ENCODE measurements at places on chromosomes 12 and 14. TPM values are rescaled to one million over a fixed set of nuclear protein-coding genes. Genes with fewer than 3 reads are reported as not detected.

The CEP290 gene
- total RNA-seq, result 13.3 TPM

The VWF gene
- total RNA-seq, result 0.02 TPM

The USP44 gene
- 11.1 TPM for total RNA-seq

The TMEM63C gene
- total RNA-seq, result 0.50 TPM

The HSPB8 gene
- not detected for total RNA-seq

The GSC gene
- total RNA-seq, result not detected

The AMN gene
- total RNA-seq, result 0.35 TPM

The GAS2L3 gene
- 3.8 TPM for total RNA-seq

The RERGL gene
- not detected for total RNA-seq

The HVCN1 gene
- total RNA-seq, result 11.7 TPM

GRCh38 chr12:119660076-119660475 is 7.9 kb upstream of the PRKAB1 start:
- no peak overlapping the region for H3K27ac ChIP-seq
- DNase-seq, result no peak
- peaks cover 4% of the 10 kb centered on the region for H3K27me3 ChIP-seq
- H3K36me3 ChIP-seq, result no peaks in the 10 kb centered on the region

DNA sequence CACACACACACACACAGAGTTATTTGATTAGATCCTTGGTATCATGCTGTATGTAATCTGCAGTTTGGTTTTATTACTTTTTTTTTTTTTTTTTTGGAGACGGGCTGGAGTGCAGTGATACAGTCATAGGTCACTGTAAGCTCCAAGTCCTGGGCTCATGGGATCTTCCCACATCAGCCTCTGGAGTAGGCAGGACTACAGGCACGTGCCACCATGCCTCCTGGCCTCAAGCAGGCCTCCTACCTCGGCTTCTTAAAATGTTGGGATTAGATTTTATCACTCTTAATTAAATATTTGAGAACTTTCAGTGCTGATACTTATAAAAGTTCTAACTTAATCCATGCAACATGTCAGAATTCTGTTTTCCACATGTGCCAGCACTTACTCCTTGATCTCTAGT is 31.3 kb upstream of the PSEN1 start:
- H3K36me3 ChIP-seq, result peaks cover 55% of the 10 kb centered on the region
- no peaks in the 10 kb centered on the region for H3K27me3 ChIP-seq
- no peak overlapping the region for H3K27ac ChIP-seq
- H3K4me1 ChIP-seq, result peaks cover 2% of the 10 kb centered on the region
- no peak overlapping the region for H3K4me3 ChIP-seq
- DNase-seq, result no peak

DNA sequence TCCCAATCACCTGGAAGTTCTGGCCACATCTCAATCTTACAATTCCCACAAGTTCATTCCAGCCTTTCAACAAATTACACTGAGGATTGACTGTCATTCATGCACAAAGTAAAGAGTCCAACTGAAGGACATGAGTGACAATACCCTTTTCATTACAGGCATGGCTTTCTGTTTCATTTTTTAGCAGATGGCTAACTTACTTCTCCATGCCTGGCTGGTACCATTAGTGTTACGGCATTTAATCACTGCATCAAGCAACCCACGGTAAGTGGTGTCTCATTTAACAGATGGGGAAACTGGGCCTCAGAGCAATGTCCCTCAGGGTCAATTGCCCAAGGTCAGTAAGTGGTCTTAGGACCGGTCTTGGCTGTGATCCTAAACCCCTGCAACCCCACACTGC is 114.4 kb downstream of the PRICKLE1 start:
- no peak overlapping the region for H3K27ac ChIP-seq
- H3K36me3 ChIP-seq, result no peaks in the 10 kb centered on the region
- peaks cover 1% of the 10 kb centered on the region for H3K4me1 ChIP-seq
- DNase-seq, result no peak
- peaks cover 52% of the 10 kb centered on the region for H3K27me3 ChIP-seq
- H3K4me3 ChIP-seq, result no peak overlapping the region

DNA sequence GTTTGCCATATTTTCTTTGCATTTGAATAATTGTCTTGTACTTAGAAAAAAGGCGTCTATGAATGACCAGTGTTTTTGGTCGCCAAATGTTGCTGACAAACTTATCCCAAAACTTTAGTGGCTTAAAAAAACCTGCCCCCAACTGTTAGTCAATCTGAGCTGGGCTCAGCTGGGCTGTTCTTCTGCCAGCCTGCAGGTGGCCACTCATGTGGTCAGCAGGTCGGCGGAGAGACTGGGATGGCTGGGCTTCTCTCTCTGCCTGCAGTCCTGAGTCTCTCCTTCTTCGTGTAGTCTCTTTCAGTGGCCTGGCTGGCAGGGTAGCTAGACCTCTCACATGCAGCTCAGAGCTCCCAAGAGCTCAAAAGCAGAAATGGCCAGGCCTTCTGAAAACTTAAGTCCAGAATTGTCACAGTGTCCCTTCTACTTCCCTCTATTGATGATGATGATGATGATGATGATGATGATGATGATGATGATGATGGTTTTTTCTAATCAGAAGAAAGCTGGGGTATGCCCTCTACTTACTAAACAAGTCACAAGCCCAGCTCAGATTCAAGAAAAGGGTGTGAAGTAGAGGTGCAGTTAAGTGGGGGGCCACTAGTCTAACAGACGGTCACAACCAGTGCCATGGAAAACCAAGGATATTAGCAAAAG is 87.9 kb downstream of the PTPN11 start:
- peaks cover 62% of the 10 kb centered on the region for H3K36me3 ChIP-seq
- no peak overlapping the region for H3K4me3 ChIP-seq
- no peak for DNase-seq
- H3K4me1 ChIP-seq, result no peaks in the 10 kb centered on the region
- no peak overlapping the region for H3K27ac ChIP-seq
- no peaks in the 10 kb centered on the region for H3K27me3 ChIP-seq

DNA sequence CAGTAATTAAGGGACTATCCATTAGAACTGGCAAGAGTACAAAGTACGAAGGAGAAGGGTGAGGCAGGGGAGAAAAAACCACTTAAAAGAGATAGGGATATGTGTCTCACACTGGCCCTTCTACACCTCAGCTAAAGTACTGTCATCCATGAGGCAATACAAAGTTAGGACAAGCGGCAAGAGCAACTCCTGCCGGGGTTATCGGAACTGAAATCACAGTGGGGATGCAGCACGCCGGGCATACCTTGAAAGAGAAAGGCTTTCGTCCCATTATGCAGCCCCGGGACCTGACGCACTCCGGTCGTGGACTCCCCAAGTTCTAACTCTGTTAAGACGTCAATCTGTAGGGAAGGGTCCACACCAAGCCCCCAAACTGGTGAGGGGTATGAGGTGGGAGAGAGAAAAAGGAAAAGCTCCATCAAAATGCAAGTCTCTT is 1.1 kb downstream of the NELL2 start:
- H3K27ac ChIP-seq, result peak overlapping the region; percentile 75
- H3K27me3 ChIP-seq, result peaks cover 21% of the 10 kb centered on the region
- H3K4me1 ChIP-seq, result peaks cover 43% of the 10 kb centered on the region

DNA sequence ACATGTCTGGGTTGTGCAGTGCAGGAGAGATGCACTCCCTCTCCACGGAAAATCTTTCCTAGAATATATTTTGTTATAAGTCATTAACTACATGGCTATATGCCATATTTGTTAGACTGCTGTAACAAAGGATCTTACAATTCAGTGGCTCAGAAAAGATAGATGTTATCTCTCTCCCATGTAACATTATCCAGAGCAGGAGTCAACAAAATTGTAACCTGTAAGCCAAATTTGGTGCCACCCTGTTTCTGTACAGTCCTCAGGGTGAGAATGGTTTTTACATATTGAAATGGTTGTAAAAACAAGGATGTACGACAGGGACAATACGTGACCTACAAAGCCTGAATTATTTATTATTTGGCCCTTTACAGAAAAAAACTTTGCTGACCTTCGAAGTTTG is 155.5 kb downstream of the KIF21A start:
- DNase-seq, result no peak
- no peak overlapping the region for H3K4me3 ChIP-seq
- H3K4me1 ChIP-seq, result peaks cover 3% of the 10 kb centered on the region
- H3K27ac ChIP-seq, result no peak overlapping the region

- no peak overlapping the region for H3K27ac ChIP-seq
- no peaks in the 10 kb centered on the region for H3K4me1 ChIP-seq
- no peaks in the 10 kb centered on the region for H3K36me3 ChIP-seq
- peaks cover 20% of the 10 kb centered on the region for H3K27me3 ChIP-seq
- H3K4me3 ChIP-seq, result no peak overlapping the region
Observed at GRCh38 chr12:101982307-101982706, 79.5 kb downstream of the WASHC3 start.

DNA sequence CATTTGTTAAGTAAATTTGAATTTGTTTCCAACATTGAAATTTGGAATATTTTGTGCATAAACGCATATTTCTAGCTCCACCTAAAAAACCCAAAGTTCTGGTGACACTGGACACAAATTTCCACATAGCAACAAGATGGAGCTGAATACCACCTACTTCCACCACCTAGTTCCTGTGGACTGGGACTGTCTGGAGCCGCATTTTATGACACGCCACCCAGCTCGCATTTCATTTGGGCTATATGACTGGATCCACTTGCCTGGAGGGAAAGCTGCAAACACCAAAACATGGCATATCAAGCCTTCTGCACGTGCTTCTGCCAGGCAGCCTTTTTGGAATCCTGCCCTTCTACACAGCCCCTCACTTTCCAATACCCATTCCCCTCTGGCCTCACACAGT is 173.4 kb downstream of the KIF21A start:
- H3K27me3 ChIP-seq, result peaks cover 9% of the 10 kb centered on the region
- DNase-seq, result no peak
- H3K4me3 ChIP-seq, result no peak overlapping the region
- H3K27ac ChIP-seq, result no peak overlapping the region

- H3K4me1 ChIP-seq, result peaks cover 14% of the 10 kb centered on the region
- peaks cover 61% of the 10 kb centered on the region for H3K27me3 ChIP-seq
- H3K36me3 ChIP-seq, result no peaks in the 10 kb centered on the region
- no peak overlapping the region for H3K27ac ChIP-seq
- no peak overlapping the region for H3K4me3 ChIP-seq
- no peak for DNase-seq
Observed at GRCh38 chr12:30820406-30820946, 65.7 kb upstream of the CAPRIN2 start.

GRCh38 chr14:97776890-97777558 is 979.8 kb downstream of the VRK1 start:
- no peak overlapping the region for H3K4me3 ChIP-seq
- H3K4me1 ChIP-seq, result peaks cover 2% of the 10 kb centered on the region
- no peaks in the 10 kb centered on the region for H3K27me3 ChIP-seq
- DNase-seq, result no peak
- peaks cover 1% of the 10 kb centered on the region for H3K36me3 ChIP-seq

GRCh38 chr12:83256562-83256961 is 569.9 kb downstream of the TMTC2 start:
- no peak overlapping the region for H3K4me3 ChIP-seq
- H3K4me1 ChIP-seq, result no peaks in the 10 kb centered on the region
- H3K36me3 ChIP-seq, result no peaks in the 10 kb centered on the region

DNA sequence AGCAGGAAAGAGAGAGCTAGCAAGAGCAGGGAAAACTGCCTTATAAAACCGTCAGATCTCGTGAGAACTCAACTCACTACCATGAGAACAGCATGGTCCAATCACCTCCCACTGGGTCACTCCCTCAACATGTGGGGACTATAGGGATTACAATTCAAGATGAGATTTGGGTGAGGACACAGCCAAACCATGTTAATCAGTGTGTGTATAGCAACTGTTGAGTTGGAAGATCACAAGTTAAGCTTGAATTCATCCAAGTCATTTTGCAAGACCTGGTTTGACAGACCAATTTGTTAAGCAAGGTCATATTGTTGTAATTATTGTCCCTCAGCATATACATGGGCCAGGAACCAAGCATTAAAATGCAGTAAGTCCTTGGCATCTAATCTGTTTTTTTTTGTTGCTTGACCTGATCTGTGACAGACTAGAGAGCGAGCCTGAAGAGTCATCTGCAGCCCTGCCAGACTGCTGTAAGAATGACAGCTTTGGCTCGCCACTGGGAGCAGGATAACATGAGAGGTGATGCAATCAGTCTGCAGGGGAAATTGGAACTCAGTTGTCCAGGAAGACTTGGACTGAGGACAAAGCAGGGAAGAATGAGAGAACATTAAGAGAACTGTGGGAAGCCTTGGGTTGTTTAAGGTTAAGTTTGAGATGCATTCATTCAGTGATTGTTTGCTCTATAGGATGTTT is 297.6 kb upstream of the SEL1L start:
- no peak for DNase-seq
- H3K27ac ChIP-seq, result no peak overlapping the region
- no peaks in the 10 kb centered on the region for H3K27me3 ChIP-seq

Measured in activated CD8-positive, alpha-beta memory T cell treated with anti-CD3 and anti-CD28 coated beads, Interleukin-2, amount 10 ng/mL, durations not matched to agents 7 days and 5 days (primary cell).